ENCODE measurements at places on chromosomes 4 and X.

GRCh38 chrX:50372966-50373365 is 97.7 kb downstream of the DGKK start:
- H3K4me3 ChIP-seq: no peak overlapping the region
- no peak overlapping the region for H3K27ac ChIP-seq
- no peaks in the 10 kb centered on the region for H3K27me3 ChIP-seq
- DNase-seq: no peak
- H3K4me1 ChIP-seq: no peaks in the 10 kb centered on the region

DNA sequence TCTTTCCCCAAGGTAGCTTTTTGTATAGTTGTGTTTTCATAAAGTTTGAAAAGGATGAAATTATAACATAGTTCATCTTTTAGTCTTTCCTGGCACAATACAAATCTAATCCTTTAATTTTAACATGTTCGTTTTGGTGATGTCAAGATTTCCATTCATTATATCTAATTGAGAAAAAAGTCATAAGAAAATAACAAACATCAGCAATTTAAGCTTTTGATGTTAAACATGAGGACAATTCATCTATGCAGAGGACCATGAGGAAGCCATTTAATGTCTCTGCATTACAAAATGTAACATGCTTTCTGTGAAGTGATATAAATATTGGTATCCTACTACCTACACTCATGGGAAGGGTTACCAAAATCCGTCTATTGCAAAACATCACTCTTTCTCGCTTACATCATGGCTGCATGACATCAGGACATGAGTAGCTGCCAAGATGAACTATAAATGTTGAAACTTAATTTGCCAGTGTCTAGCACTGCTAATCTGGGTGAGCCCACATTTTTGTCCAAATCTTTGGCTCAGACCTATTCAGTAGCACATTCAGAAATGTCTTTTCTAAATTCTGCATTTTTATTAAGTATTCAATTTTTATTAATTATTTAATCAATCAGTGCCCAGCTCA is 9.5 kb downstream of the EPGN start:
- no peak for DNase-seq
- H3K27me3 ChIP-seq: peaks cover 3% of the 10 kb centered on the region
- H3K27ac ChIP-seq: no peak overlapping the region
- peaks cover 10% of the 10 kb centered on the region for H3K4me1 ChIP-seq
- no peaks in the 10 kb centered on the region for H3K36me3 ChIP-seq

- no peaks in the 10 kb centered on the region for H3K36me3 ChIP-seq
- no peak overlapping the region for H3K27ac ChIP-seq
- DNase-seq: no peak
- no peak overlapping the region for H3K4me3 ChIP-seq
- no peaks in the 10 kb centered on the region for H3K4me1 ChIP-seq
- H3K27me3 ChIP-seq: no peaks in the 10 kb centered on the region
These were observed 16.4 kb upstream of the DCAF8L1 start for GRCh38 chrX:27997622-27998021.

GRCh38 chr4:120446051-120446567 is 379.5 kb upstream of the MAD2L1 start:
- no peak overlapping the region for H3K27ac ChIP-seq
- H3K4me1 ChIP-seq: no peaks in the 10 kb centered on the region
- H3K27me3 ChIP-seq: no peaks in the 10 kb centered on the region
- no peak overlapping the region for H3K4me3 ChIP-seq
- no peaks in the 10 kb centered on the region for H3K36me3 ChIP-seq
- DNase-seq: no peak

GRCh38 chr4:156137679-156138473 is 184.2 kb upstream of the CTSO start:
- no peaks in the 10 kb centered on the region for H3K27me3 ChIP-seq
- H3K4me1 ChIP-seq: peaks cover 4% of the 10 kb centered on the region
- H3K4me3 ChIP-seq: no peak overlapping the region
- no peak overlapping the region for H3K27ac ChIP-seq
- no peaks in the 10 kb centered on the region for H3K36me3 ChIP-seq

DNA sequence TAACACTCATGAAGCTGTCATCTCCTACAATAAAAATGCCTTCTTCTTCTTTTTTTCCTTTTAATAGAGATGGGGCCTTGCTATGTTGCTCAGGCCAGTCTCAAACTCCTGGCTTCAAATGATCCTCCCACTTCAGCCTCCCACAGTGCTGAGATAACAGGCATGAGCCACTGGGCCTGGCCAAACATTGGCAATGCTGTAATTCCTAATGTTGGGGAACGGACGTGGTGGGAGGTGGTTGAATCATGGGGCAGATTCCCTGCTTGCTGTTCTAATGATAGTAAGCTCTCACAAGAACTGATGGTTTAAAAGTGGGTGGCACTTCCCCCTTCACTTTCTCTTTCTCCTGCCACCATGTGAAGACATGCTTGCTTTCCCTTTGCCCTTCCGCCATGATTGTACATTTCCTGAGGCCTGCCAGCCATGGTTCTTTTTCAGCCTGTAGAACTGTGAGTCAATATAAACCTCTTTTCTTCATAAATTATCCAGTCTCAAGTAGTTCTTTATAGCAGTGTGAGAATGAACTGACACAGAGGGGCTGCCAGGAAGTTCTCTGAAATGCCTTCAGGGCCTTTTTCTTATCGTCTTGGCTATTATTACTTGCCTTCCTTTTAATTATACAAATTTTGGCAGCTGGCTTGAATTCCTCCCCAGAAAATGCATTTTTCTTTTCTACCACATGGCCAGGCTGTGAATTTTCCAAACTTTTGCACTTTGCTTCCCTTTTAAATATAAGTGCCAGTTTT is 93.0 kb downstream of the CENPC start:
- no peak for DNase-seq
- H3K27ac ChIP-seq: no peak overlapping the region
- H3K4me3 ChIP-seq: no peak overlapping the region
- H3K36me3 ChIP-seq: peaks cover 15% of the 10 kb centered on the region

DNA sequence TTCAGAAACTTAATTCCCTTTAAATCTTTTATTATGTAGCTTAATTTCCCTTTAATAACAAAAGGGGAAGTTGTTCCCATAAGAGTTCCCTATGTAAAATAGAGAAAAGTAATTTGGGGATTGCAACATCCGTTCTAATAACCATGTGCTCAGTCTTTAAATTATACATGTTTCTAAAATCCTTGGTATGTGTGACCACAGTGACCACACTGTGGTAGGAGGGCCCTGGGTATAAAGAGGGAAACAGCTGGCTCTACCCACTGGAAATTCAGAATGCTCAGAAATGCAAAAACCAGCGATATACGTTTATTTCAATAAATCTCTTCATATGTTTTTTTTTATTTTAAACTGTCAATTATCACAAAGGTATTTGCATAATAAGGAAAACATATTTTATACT is 219.1 kb downstream of the FGF13 start:
- no peak for DNase-seq
- H3K27me3 ChIP-seq: peaks cover 3% of the 10 kb centered on the region
- no peak overlapping the region for H3K27ac ChIP-seq

DNA sequence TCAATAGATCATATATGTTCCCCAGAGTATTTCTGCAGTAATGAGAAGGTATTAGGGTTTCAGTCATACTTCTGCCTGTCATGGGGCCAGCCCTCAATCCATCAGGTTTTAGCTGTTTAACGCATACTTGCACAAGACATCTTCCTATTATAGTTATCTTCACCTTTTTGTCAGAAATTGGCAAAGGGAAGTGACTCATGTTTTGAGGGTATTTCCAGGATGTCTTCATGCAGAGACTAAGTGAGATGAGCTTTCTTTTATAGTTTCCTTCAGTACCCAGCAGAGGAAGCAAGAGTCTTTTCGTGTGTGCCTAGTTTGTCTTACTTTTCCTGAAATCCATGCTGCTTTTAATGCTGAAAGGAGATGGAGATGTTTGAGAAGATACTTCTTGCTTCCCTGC is 9.5 kb downstream of the CSTF2 start:
- DNase-seq: no peak
- H3K4me1 ChIP-seq: no peaks in the 10 kb centered on the region
- H3K36me3 ChIP-seq: peaks cover 11% of the 10 kb centered on the region
- no peak overlapping the region for H3K27ac ChIP-seq
- no peaks in the 10 kb centered on the region for H3K27me3 ChIP-seq

DNA sequence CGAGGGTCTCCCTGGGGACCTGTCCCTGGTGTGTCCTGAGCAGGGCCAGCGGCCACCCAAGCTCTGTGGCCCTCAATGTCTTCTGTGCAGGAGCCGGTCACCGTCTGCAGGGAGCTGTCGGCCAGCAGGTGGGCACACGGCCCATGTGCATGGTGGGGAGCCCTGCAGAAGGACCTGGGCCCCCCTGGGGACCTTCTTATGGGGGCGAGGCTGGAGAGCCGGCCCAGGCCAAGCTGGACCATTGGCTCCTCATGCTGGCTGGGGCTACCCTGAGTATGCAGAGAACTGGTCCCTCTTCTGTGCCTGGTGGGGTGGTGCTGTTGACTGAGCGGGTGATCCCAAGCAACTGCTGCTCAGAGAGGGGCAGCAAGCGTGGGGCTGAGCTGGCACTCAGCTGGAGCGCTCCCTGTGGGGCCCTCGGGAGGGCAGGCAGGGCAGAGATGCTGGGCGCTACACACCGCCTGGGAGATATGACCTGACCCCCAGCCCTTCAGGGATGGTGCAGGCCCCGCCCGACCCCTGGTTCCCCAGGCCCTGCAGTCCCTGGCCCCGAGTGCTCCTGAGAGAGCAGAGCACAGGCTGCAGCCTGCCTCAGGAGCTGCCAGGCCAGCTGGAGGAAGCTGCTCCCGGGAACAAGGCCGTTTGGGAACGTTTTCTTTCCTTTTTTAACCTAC is 14.8 kb downstream of the NAT8L start:
- no peak overlapping the region for H3K4me3 ChIP-seq
- no peaks in the 10 kb centered on the region for H3K27me3 ChIP-seq
- no peak for DNase-seq
- H3K27ac ChIP-seq: no peak overlapping the region
- no peaks in the 10 kb centered on the region for H3K36me3 ChIP-seq

DNA sequence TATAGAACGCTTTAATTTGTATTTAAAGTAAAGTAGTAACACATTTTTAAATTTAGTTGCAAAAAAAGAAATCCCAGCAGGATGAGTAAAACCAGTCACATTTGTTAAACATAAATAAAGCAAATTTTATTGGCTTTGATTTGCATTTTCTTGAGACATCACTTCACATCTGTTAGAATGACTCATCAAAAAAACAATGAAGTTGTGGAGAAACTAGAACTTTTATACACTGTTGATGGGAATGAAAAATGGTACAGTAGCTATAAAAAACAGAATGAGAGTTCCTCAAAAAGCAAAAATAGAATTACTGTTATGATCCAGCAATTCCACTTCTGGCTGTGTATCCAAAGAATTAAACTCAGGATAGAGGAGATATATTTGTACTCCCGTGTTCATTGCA is 454.0 kb upstream of the KLHL4 start:
- no peaks in the 10 kb centered on the region for H3K27me3 ChIP-seq
- H3K4me3 ChIP-seq: no peak overlapping the region
- H3K4me1 ChIP-seq: no peaks in the 10 kb centered on the region
- H3K27ac ChIP-seq: no peak overlapping the region
- no peaks in the 10 kb centered on the region for H3K36me3 ChIP-seq
- DNase-seq: no peak

GRCh38 chrX:54529151-54529550 is 868 bp upstream of the GNL3L start:
- H3K36me3 ChIP-seq: no peaks in the 10 kb centered on the region
- H3K4me3 ChIP-seq: peak overlapping the region; percentile 95
- no peaks in the 10 kb centered on the region for H3K27me3 ChIP-seq
- no peak for DNase-seq
- peaks cover 7% of the 10 kb centered on the region for H3K4me1 ChIP-seq

GRCh38 chrX:10529344-10529743 is 91.0 kb downstream of the MID1 start:
- no peak for DNase-seq
- H3K27ac ChIP-seq: no peak overlapping the region
- H3K36me3 ChIP-seq: no peaks in the 10 kb centered on the region
- H3K4me1 ChIP-seq: no peaks in the 10 kb centered on the region
- H3K27me3 ChIP-seq: no peaks in the 10 kb centered on the region

DNA sequence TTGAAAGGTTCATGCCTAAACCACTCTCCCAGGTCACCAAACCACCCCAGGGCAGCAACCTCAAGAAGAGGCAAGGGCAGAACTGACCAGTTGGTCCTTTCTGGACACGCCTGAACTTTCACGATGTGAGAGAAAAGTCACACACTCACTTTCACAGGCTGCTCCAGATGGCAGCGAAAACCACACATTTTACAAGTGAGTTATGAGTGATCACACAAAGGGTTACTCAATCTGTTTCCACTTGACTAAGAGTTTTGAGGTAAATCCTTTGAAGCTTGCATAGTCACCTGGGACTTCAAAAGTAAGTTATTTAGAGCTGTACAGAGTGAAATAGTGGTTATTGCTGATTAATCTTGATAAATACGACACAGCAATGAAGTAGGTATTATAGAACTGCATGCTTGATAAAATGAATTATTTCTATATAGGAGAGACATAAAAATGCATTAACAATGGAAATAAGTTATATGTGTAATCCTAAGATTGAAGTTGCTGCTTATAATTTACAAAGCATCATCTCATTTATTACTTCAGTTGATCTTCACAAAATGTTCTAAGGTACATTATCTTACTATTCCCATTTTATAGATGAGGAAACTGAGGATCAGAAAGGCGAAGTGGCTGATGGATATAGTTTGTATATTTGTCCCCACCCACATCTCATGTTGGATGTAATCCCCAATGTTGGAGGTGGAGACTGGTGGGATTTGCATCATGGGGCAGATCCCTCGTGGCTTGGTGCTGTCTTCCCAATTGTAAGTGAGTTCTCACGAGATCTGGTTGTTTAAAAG is 103.0 kb upstream of the KLF3 start:
- no peak overlapping the region for H3K27ac ChIP-seq
- H3K4me1 ChIP-seq: peaks cover 28% of the 10 kb centered on the region
- no peak for DNase-seq
- H3K4me3 ChIP-seq: no peak overlapping the region
- H3K27me3 ChIP-seq: no peaks in the 10 kb centered on the region

DNA sequence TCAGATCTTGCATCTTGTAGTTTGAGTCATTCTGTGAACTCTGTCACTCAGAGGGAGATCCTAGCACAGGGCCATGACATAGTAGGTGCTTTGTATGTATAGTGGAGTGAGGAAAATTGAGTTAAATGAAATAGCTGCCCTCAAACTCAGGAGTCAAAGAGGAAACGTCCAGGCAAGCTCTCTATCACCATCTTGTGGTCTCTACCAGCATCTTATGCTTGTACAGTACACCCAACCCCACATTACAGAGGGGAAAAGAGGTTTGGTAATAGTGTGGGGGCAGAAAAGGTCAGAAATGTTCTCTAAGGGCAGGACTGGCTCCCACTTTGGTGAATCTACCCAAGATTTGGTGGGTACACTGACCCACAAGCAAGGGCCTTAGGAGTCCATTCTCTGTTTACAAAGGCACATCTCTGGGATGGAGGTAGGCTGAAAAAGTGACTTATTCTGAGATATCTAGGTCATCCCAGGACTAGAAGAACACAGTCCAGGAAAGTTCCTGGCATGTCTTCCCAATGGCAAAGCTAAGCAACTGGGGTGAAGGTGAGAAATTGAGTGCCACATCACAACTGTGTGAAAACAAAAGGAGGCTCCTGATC is 131.8 kb downstream of the OR13H1 start:
- no peaks in the 10 kb centered on the region for H3K36me3 ChIP-seq
- no peak for DNase-seq
- no peak overlapping the region for H3K4me3 ChIP-seq
- H3K27me3 ChIP-seq: peaks cover 4% of the 10 kb centered on the region
- H3K4me1 ChIP-seq: no peaks in the 10 kb centered on the region

GRCh38 chr4:14596904-14597303 is 405.4 kb upstream of the CPEB2 start:
- no peak overlapping the region for H3K4me3 ChIP-seq
- no peak overlapping the region for H3K27ac ChIP-seq
